Activated T-helper 1 cell treated with anti-CD3 and anti-CD28 coated beads, Interleukin-12 subunit alpha, Interleukin-12 subunit beta, Interleukin-2, Interleukin-4 antibody, amounts not matched to agents 30 ng/mL and 10 ng/mL and 1 ng/mL, durations not matched to agents 14 hours and 24 hours and 36 hours (primary cell): ENCODE measurements at places on chromosomes 12 and 14.

DNA sequence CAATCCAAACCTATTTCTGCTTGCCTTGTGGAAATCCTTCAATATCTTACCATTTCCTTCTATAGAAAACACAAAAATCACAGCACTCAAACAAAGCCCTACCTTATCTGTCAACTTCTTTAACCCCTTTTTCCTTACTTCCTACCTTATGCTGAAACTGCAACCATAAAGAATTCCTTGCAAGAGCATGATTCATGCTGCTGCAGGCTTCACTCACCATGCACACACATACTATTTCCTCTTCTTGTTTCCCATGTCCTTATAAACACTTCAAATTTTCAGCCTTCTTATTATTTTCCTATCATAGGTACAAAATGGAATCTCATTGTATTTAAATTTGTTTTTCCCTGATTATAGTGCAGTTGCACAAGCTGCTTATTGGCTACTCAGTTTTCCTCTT lies 23.3 kb downstream of the LMNTD1 start:
- no peak for DNase-seq

GRCh38 chr12:115968211-115968610 lies 309.3 kb downstream of the MED13L start:
- no peak for DNase-seq

DNA sequence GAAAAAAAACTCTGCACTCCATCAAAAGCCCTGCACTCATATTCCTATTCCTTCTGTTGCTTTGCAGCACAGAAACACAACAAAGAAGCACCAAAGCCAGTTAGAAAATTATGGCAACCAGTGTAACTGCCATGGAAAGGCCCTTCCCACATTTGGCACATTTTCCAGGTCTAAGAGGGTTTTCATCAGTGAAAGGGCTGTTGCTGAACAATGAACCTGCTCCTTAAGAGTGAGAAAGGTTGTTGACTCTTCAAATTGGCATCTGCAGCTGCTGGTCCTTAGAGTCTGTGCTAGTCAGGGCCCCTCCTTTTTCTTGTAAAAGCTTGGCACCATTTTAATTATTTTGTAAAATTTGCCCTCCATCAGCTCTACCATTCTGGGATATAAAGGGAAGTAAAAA lies 378.7 kb upstream of the KITLG start:
- no peak for DNase-seq

DNA sequence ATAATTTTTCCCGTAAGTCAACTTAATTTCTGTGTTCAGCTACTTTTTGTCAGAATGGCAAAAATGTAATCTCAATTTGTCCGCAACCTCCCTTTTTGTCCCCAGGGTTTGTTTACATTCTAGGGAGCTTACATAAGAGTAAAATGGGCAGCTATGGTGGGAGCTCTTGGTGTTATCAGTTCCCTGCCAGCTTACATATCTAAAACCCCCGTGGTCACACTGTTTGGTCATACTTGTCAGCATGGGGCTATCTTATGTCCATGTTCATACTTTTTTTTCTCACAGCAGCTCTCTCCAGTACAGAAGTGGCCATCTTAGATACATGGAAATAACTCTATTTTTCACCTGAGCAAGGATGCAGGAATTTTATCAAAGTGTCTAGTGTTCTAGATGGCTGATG lies 16.7 kb downstream of the SLCO1C1 start:
- DNase-seq, result no peak

- DNase-seq, result no peak
These were observed 29.6 kb downstream of the TMX1 start for GRCh38 chr14:51269634-51270033.

- DNase-seq, result peak; percentile 54
These were observed 29.2 kb downstream of the FOS start for GRCh38 chr14:75307700-75308379.

DNA sequence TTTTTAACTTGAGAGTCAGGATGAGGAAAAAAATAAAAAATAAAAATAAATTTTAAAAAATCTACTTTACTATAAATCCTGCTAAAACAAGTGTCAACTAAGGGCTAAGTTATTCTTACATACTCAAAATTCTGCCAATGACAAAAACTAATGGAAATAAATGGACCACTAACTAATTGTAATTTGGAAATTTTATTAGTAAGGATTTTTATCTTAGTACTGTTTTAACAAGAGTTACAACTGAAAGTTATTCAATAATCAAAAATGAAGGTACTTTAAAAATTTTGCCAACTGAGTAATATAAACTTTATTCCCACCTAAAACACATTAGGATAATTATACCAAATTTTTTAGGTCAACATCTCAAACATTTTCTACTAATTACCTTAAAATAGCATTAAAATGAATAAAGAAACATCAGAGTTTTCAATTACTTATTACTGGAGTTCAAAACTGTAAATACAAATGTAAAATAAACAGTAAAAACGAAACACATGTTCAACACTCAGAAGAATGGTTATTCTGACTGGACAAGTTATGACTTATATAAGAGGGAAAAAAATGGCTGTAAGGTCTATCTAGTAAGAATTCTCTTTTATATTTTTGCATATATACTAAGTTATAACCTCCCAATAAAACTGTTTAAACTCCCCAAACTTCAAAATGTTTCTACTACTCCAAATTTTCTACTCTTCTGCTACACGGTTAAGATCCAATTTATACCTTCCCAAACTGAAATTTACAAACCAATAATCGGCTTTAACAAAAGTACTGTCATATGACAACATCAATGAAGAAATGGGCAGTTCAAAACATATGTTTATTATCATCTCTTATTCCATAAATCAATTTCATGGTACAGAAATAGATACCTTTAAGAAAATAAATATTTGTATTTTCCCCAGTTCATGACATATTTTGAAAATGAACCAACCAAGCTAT lies 2.7 kb downstream of the HECTD1 start:
- no peak for DNase-seq

GRCh38 chr14:88227693-88228092 lies 95.4 kb downstream of the KCNK10 start:
- no peak for DNase-seq

GRCh38 chr12:84691266-84691665 lies 221.3 kb downstream of the SLC6A15 start:
- no peak for DNase-seq

DNA sequence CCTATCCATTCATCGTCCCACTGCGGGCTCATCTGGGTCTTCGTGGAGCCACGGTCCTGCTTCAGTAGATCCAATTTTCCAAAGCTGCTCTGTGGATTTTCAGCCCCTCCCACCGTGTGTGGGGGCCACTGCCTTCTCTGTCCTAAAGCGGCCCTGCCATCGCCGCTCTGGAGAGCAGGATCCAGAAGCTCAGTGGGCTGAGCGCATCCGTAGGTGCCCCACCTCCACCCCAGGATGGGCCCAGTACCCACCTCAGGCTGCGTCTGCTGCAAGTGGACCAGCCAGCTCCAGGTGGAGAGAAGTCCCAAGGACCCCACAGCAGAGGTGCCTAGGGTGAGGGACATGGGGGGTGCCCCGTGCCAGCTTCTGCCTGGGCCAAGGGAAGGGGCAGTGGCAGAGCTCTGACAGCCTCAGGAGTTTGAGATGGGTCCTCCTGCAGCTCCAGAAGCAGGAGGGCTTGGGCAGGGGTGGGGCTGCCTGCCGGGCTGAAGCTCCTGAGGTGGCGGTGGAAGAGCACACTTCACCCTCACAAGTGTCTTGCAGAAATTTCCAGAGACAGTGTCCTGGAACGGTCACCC lies 148.1 kb upstream of the C14orf180 start:
- DNase-seq, result no peak

GRCh38 chr12:69105101-69105962 lies 134.0 kb upstream of the CPSF6 start:
- no peak for DNase-seq

DNA sequence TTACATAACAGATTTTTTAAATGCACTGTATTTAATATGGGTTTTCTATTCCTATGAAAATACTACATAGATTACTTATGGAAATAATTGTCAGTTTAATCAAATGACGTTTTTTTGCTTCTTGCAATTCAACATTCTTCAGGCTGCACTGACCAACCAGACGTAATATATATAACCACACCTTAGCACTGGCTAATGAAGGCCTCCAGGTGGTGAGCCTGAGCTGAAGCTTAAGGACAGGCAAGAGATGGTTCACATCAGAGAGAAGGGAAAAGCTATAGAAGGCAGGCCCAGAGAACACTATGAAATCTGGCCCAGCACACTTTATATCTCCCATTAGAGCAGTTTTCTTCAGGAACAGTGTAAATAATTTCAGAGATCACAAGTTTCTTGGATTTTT lies 2.8 kb upstream of the MDGA2 start:
- no peak for DNase-seq

DNA sequence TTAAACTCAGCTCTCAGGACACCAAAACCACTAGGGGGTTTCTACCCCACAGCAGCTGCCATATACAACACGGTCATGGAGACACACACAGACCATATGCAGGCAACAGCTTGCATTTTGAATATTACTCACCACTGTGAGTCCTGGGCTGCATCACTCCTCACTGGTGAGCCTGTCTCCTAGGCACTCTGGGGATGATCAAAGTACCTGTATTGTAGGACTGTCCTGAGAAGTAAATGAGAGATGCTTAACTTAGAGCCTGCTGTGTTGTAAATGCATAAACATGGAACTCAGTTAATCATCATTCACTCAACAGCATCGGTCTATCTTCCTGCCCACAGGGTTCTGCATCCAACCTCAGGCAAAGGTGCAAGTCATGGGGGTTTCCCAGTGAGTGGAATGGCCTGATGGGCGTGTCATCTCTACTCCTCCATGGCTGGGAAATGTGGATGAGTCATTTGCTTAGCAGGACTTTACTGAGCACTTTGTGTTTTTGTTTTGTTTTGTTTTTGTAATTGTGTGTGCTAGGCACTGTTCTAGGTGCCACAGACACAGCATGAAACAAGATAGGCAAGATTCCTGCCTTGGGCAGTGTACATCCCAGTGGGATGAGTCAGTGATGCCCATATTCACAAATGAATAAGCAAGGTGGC lies 1141.2 kb upstream of the TMEM132C start:
- DNase-seq, result peak; percentile 57

GRCh38 chr14:66603945-66604344 lies 96.0 kb downstream of the GPHN start:
- no peak for DNase-seq

GRCh38 chr14:65846196-65846868 lies 433.8 kb downstream of the FUT8 start:
- DNase-seq, result peak; percentile 20

- no peak for DNase-seq
These were observed 164.7 kb downstream of the SSPN start for GRCh38 chr12:26360062-26360461.

GRCh38 chr14:79057333-79057732 lies 887.2 kb downstream of the NRXN3 start:
- DNase-seq, result no peak

GRCh38 chr14:75875958-75876357 lies 105.8 kb downstream of the TGFB3 start:
- DNase-seq, result no peak

DNA sequence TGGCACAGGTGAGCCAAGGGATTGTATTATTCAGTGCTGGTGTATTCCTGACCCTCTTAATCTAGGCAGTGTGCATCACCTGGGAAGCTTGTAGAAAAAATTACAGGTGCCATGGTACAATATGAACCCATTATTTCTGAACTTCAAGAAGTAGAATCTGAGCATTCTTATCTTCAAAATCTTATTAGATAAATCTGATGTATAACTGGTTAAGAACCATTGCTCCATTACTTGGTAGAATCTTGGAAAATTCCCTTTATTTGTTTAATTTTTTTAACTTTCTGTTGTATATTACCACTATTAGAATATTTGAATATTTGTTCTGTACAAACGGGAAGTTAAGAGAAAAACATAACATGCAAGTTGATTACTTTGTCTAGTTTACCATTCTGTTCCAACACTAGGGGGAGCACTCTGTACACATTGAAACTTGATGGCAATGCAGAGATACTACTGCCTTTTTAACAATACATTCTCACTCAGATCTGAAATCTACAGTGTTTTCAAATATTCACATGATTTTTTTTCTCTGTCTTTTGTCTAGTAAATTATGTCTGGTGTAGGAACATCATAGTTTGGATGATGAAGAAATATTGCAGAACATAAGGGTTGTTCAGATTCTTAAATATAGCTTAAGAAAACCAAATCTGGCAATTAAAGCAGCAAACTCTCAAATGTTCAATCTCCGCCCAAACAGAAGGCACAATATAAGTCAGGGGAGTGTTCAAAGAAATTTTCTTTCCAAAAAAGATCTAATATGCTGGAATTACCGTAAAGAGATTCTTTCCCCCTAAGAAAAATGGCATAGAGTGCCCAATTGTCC lies 196.6 kb downstream of the PCNX1 start:
- peak; percentile 12 for DNase-seq

DNA sequence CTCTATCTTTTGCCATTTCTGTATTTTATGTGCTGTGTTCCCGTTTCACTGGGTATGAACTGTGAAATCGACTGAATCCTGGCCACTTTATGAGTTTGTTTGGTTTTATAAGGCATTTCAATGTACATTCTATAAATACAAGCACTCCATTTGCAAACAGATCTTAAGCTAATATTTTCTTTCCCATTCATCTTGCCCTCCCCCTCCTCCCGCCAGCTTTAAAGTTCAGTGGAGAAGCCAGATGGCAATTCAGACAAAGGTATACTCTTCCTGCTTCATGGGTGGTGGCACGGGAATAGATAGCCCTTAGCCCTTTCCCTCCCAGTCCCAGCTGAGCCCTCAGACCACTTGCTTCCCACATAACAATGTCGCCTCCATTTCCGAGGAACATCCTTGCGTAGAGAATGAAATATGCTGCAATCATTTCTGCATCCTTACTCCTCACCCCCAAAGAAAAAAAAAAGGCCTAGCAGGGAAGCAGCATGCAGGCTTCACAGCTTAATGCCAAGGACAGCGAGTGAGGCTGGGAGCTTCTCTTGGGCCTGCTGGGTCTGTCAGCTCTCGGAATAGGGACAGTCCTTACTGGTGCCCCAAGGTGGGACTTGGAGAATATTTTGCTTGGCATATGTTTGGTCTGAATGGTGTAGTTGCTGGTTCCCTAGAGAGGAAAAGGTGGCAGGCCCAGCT lies 52.8 kb upstream of the SRSF5 start:
- DNase-seq, result no peak

DNA sequence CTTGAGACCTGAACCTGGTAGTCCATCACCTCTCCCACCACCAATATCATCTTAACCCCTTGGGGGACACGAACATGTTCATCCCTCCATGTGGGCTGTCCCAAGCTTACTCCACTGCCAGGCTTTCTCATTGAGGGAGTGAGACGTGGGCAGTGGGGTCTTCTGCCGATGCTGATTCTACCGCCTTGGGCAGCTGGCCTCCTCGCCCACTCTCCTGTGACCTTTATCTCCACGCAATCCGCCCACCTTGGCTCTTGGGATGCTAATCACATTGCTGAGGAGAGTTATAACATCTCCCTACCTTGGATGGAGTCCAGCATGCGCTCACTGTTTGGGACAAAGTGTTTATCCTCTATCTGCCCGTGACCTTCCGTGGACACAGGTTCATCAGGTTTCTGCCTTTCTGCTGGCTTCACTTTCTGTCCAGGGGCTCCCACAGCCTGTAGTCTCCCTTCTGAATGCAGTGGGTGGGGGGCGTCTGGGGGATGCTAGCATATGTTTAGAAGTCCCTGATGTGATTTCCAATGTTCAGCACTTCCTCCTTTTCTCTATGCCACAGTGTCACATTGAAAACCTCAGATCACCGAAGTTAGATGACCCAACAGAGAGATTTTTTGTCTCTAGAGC lies 53.2 kb upstream of the ESRRB start:
- DNase-seq, result no peak
